ENCODE measurements at places on chromosomes 11 and 22.

DNA sequence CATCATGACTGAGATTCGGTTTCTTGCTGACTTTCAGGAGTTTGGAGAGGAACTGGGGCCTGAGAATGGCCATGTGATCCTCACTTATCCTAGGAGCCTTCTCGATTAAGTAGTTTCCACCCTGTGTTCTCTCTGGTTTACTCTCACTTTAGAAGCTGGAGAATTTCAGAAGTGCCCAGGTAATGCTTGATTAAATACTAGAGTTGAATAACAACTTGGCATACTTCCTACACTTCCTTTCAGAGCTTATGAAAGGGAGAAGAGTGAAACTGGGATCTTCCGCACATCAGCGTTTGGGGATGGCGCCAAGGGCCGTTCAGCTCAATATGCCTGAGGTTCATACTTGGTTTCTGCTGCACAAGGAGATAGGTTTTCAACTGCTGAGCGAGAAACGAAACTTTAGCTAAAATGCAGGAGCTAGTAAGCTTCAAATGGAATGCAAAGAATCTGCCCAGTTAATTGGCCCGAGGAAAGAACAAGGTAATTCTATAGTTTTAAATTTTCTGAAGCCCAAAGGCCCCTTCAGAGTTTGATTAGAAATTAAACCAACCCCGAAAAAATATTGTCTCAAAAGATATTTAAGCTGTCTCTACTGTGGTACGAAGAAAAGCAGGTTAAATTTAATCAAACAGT, 823 bp upstream of the MUC15 start:
- no peak for DNase-seq

DNA sequence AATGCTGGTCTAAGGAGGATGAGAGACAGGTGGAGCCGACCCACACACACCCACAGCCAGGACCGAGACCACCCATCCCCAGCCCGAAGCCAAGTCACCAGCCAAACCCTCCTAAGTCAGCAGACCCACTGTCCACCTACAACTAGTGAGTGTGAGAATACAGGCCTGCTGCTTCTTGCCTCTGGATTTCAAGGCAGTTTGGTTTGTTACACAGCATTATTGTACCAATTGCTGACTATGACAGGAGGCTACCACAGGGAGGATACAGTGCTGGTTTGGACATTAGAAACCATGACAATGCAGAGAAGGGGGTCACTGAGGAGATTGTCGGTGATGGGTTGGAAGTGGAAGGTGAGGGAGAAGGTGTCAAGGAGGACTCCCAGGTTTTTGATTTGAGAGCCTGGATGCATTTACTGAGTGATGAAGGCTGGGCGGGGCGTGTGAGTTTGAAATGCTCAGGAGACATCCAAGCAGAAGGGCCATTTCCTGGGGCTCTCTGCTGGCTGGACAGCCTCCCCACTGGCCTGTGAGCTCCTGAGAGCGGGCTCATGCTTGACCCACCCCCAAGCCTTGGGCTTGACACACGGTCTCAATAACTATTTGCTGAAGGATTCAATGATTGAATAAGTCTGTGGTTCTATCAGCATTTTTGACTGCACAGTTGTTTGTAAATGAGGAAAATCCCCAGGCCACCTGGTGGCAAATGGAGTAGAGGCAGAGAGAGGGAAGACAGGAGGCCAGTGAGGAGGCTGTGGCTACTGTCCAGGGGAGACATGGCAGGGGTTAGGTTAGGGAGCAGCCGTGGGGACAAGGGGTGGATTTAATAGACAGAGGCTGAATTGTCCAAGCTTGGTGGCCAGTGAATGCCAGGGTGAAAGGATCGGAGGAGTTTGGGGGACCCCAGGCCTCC, 9.4 kb upstream of the SSTR3 start:
- no peak for DNase-seq

DNA sequence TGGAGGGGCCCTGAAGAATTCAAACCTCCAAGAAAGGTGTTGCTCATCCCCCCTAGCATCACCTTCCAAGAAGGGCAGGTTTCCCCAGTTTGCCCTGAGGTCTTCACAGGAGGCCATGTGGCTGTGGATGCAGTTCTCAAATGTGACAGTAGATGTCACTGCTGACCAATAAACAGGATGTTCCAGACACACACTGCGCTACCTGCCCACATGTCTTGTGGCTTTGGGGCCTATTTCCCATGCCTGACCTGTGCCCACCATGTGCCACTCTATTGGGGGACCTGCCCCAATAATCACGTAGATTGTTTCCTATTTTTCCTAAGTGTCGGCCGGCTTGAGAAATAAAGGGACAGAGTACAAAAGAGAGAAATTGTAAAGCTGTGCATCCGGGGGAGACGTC, 4.5 kb downstream of the GSTT2 start:
- DNase-seq, result no peak

DNA sequence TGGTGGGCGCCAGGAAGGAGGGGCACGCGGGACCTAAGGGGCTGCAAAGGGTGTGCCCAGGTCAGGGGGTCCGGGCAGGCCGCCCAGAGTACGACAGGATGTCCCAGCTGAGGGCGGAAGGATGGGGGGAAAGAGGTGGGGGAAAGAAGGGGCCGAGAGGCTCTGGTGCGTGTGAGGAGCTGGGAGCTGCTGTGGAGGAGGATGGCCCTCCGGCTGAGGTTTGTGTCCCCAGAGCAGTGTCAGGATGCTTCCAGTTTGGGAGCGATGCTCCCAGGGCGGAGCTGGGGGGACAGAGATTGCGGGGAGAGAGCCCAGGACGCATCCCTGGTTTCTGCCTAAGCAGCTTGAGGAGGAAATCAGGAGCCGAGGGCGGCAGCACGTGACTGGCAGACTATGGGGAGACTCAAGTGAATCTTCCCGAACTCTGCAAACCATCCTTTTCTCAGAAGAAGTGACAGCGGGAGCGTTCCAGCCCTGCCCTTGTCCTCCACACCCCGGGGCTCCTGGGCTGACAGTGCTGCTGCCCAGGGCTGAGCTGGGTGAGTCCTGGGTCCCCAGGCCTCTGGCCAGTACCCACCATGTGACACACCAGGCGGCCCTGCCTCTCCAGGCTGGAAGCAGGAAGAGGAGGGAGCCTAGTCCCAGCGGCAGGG, 19.7 kb upstream of the TTLL12 start:
- DNase-seq, result no peak

DNA sequence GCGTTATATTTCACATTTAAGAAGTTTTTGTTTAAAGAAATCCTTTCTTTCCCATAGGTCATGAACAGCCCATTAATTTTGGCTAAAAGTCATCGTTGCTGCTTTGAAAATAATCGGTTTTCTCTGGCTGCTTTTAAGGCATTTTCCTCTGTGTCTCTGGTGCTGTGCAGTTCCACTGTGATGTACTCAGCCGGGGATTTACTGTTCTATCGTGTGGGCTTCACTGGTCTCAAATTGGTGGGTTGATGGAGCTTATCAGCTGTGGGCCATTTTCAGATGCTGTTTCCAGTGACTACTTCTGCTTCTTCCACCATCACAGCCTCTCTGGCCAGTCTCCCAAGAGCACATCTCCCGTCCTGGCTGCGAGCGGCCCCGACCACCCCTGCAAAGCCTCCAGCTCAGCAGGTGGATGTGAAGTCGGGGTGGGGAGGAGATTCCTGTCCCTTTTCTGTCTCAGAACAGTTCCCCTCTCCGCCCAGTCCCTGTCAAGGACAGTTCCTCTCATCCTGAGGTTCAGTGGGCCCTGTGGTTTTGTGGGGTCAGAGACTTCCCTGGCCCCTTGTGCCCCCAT, 20.3 kb downstream of the IFITM10 start:
- no peak for DNase-seq

DNA sequence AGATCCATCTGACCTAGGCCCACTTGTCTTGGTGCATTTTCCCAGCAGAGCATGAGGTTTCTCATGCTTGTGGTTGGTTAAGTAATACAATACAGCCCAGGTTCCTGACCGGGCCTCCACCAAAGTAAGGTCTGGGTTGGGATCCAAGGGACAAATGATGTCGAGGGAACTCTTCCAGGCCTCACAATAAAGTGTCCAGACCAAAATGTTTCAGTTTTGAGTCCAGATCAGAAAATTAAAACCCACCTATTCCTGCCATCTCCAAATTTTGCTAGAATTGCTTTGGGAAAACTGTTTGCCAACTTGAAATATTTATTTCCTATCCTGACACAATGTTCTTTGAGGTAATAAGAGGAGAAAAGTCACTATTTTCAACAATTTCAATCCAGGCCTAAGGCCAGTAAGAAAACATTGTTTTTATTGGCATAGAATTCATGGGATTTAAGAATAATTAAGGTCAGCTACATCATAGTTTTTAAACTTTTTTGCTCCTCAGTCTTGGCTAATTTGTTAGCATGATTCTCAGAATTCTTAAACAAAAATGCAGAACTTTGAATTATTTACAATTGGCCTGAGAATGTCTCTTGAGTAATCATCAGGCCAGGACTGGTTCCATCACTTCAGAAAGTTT, 51.4 kb downstream of the ME3 start:
- DNase-seq, result no peak

DNA sequence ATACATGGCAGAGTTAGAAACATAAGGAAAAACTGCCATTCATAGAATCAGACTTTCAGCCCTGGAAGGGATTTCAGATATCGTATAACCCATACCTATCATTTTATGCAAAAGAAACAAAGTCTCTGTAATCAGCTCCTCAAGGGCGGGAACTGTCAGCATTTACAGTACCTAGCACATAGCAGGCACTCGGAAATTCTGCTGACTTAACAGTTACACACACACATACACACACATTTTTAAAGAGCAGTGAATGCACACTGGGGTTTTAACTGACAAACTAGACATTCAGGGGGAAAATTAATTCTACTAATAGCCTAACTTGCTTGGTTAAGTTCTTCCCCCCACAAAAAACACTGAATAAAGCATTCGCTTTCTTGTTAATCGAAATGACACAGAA, 8.7 kb downstream of the GNG3 start:
- no peak for DNase-seq

DNA sequence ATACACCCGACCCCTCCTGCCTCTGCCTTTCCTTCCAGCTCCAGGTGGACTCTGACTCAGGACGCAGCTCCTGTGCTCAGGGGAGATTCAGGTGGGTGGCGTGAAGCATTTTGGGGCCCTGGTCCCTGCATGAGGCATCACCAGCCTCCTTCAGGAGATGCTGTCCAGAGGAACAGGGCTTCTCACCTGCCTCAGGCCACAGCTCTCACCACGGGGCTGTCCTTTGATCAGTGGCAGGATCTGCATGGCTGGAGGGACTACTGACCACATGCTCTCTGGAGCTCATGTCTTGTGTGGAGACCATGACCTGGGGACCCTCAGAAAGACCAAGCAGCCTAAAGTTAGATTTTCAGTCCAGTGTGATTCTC, 58.8 kb downstream of the GGTLC2 start:
- DNase-seq, result no peak

GRCh38 chr11:6443269-6444003, 2.6 kb upstream of the HPX start:
- peak; percentile 69 for DNase-seq

DNA sequence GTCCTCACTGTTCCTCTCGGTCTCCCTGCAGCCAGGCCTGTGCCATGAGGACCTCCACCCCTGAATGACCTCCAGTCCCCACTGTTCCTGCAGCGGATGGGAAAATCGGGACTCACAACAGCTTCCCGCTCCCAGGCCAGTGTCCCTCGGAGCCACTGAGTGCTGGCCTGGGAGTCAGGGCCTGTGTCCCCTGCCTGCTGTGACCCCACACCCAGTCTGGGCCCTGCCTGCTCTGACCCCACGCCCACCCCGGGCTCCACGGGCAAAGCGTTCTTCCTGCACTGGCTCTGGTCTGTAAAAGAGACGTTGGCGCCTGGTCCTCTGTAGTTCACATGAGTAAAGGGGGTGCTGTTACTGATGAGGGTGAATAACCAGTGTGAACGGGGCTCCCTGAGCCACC, 73.0 kb upstream of the SHISAL1 start:
- DNase-seq, result no peak

Data from stimulated activated CD8-positive, alpha-beta memory T cell treated with anti-CD3 and anti-CD28 coated beads, Interleukin-4, amount 100 ng/mL, for 48 hours (primary cell).